ENCODE measurements at places on chromosomes 2 and 18. TPM values are rescaled to one million over a fixed set of nuclear protein-coding genes. Genes with fewer than 3 reads are reported as not detected.

DNA sequence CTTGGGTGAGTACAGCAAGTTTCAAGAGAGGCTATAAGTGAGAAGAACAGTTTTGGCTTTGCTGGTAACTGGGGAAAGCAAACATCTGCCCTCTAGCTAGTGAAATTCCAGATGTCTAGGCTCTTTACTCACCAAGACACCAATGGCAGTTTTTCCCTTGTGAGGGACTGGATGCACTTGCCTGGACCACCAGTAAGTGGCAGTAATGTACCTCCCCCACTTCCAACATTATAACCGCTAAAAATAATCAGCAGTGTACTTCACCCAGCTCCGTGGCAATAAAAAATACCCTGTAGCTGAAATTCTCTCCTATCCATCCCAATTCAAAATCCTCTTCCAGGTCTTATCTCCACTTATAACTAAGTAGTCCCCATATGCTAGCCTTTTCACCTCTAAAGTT lies 383.9 kb downstream of the ARHGAP15 start:
- peaks cover 3% of the 10 kb centered on the region for H3K4me1 ChIP-seq
- no peak overlapping the region for H3K27ac ChIP-seq
- H3K36me3 ChIP-seq: peaks cover 50% of the 10 kb centered on the region
- H3K27me3 ChIP-seq: no peaks in the 10 kb centered on the region

The GKN2 gene
- not detected for total RNA-seq

- H3K27ac ChIP-seq: no peak overlapping the region
- peaks cover 1% of the 10 kb centered on the region for H3K36me3 ChIP-seq
- H3K27me3 ChIP-seq: peaks cover 21% of the 10 kb centered on the region
Measured at GRCh38 chr2:196804381-196804780, 4.8 kb downstream of the C2orf66 start.

The G6PC2 gene
- not detected for total RNA-seq

GRCh38 chr2:108414256-108414876 lies 34.6 kb upstream of the GCC2 start:
- H3K27ac ChIP-seq: no peak overlapping the region
- no peak for DNase-seq
- H3K4me1 ChIP-seq: no peaks in the 10 kb centered on the region
- H3K27me3 ChIP-seq: no peaks in the 10 kb centered on the region
- H3K36me3 ChIP-seq: no peaks in the 10 kb centered on the region

The UCN gene
- total RNA-seq: 2.6 TPM

- peak overlapping the region; percentile 99 for H3K4me3 ChIP-seq
- H3K27ac ChIP-seq: peak overlapping the region; percentile 88
- peaks cover 56% of the 10 kb centered on the region for H3K4me1 ChIP-seq
- no peaks in the 10 kb centered on the region for H3K27me3 ChIP-seq
- H3K36me3 ChIP-seq: peaks cover 88% of the 10 kb centered on the region
- no peak for DNase-seq
Measured at GRCh38 chr2:196160946-196161345, 10.4 kb downstream of the STK17B start.

GRCh38 chr2:64972876-64973275 lies 16.3 kb upstream of the SLC1A4 start:
- no peaks in the 10 kb centered on the region for H3K36me3 ChIP-seq
- DNase-seq: no peak
- H3K27ac ChIP-seq: no peak overlapping the region
- peaks cover 4% of the 10 kb centered on the region for H3K27me3 ChIP-seq
- peaks cover 4% of the 10 kb centered on the region for H3K4me1 ChIP-seq

GRCh38 chr2:1496359-1496821 lies 83.1 kb downstream of the TPO start:
- no peaks in the 10 kb centered on the region for H3K36me3 ChIP-seq
- H3K4me3 ChIP-seq: no peak overlapping the region
- no peak overlapping the region for H3K27ac ChIP-seq
- H3K27me3 ChIP-seq: no peaks in the 10 kb centered on the region

The LHCGR gene
- not detected for total RNA-seq

DNA sequence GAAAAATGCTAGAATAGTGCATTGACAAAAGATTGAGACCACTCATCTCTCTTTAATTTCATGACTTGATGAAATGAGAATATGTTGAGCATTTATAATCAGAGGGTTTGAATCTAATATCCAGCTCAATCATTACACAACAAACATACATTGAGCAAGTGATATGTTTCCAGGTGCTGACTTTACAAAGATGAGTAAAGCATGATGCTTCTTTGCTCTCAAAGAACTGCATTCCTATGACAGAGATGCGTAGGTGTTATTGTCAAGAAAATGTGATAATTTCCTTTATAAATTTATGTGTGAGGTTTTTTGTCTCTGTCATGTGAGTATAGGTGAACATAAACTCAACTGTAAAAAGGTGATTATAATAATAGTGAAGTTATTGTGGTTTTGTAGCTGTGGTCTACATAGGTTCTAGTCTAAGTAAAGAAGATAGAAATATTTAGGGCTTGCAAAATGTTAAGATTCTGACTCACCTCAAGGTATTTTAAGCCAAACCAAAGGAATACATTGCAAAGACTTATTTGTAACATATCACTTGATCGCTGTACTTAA lies 389.8 kb downstream of the GALNT13 start:
- no peaks in the 10 kb centered on the region for H3K27me3 ChIP-seq
- no peak for DNase-seq
- no peak overlapping the region for H3K27ac ChIP-seq
- no peak overlapping the region for H3K4me3 ChIP-seq
- H3K36me3 ChIP-seq: no peaks in the 10 kb centered on the region
- H3K4me1 ChIP-seq: no peaks in the 10 kb centered on the region

DNA sequence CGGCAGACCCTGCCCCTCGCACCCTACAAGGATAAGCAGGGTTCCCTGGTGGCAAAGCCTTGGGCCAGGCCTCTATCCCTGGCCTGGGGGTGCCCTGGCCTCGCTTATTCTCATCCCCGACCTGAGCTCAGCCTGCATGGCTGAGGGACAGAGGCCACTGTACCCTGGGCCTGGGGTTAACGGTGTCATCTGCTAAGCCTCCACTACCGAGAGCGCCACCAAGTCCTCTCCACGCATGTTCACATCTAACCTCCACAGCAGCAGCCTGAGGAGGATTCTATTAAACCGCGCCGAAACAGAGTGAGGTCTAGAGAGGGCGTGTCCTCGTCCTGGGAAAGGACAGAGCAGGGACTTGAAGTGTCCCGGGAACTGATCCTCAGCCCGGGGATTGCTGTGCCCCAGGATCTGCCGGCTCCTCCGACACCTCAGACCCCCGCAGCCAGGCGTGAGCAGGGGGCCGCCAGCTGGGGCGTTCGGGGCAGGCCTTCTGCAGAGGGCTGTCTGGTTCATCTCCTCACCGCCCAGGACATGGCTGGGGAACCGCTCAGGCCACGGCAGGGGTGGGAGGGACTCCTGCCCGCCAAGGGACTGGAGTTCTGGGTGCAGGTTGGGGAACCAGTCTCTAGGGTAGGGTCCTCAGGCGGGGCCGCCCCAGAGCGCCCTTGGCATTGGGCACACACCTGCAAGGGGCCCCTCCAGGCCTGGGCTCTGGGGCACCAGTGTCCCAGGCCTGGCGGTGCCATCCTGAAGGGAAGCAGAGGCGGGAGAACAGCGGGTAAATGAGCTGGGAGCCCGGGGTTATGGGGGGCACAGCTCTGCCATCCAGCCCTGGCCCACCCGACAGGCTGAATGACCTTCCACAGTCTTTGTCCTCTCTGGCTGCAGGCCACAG lies 68.0 kb upstream of the SMAD7 start:
- no peak overlapping the region for H3K27ac ChIP-seq
- no peak overlapping the region for H3K4me3 ChIP-seq
- H3K4me1 ChIP-seq: peaks cover 2% of the 10 kb centered on the region
- H3K27me3 ChIP-seq: no peaks in the 10 kb centered on the region
- DNase-seq: peak; percentile 38
- H3K36me3 ChIP-seq: no peaks in the 10 kb centered on the region

DNA sequence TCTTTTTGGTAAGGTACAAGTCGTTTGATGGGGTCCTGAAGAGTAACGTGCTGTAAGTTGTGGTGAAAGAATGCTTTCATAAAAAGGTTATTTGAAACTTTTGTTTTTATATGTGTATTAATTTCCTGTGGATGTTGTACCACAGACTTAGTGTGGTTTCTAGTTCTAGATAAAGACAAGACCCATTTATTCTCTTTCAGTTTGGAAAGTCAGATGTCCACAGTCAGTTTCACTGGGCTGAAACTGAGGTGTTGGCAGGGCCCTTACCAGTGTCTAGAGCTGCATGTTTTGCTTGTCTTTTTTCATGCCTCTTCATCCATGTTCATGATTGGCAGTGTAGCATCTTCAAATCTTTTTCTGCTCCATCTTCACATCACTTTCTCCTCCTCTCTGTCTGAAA lies 22.1 kb upstream of the DOCK10 start:
- no peak for DNase-seq
- H3K36me3 ChIP-seq: peaks cover 23% of the 10 kb centered on the region
- no peak overlapping the region for H3K4me3 ChIP-seq

The QPCT gene
- 1.9 TPM for total RNA-seq

The TMEM127 gene
- 32.7 TPM for total RNA-seq

DNA sequence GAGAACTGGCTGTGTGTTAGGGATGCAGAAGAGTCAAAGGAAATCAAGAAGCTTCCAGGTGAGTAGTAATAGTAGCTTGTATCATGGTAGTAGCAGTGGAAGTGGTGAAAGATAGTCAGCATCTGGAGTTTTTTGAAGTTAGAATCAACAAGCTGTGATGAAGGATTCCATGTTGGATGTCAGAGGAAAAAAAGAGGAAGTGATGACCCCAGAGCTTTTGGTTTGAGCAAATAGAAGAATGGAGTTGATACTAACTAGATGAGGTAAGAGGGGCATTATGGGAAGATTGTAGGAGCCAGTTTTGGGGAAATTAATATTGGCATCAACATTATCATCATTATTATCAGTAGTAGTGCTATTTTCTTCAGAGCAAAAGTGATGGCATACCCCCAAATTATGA lies 542.2 kb downstream of the XIRP2 start:
- no peaks in the 10 kb centered on the region for H3K4me1 ChIP-seq
- H3K36me3 ChIP-seq: no peaks in the 10 kb centered on the region
- H3K27ac ChIP-seq: no peak overlapping the region
- DNase-seq: no peak

The DOK6 gene
- total RNA-seq: not detected

- peaks cover 8% of the 10 kb centered on the region for H3K36me3 ChIP-seq
- H3K27ac ChIP-seq: peak overlapping the region; percentile 87
- peaks cover 76% of the 10 kb centered on the region for H3K4me1 ChIP-seq
- peak overlapping the region; percentile 29 for H3K4me3 ChIP-seq
- no peaks in the 10 kb centered on the region for H3K27me3 ChIP-seq
Measured at GRCh38 chr18:13570856-13571495, 155.4 kb downstream of the FAM210A start.

DNA sequence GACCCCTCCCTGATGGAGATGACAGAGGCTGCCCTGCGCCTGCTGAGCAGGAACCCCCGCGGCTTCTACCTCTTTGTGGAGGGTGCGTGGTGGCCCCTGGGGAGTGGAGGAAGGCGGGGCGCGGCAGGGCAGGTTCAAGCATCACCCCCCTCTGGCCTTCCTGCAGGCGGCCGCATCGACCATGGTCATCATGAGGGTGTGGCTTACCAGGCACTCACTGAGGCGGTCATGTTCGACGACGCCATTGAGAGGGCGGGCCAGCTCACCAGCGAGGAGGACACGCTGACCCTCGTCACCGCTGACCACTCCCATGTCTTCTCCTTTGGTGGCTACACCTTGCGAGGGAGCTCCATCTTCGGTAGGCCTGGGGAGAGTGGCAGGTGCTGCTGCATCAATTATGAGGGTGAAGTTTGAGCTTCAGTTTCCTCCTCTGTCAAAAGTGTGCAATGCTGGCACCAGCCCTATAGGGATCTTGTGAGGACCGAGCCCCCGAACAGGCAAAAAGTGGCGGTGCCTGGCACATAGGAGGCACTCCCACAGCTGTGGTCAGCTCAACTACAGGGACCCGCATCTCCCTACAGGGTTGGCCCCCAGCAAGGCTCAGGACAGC lies 2.2 kb downstream of the ALPI start:
- DNase-seq: no peak
- H3K4me3 ChIP-seq: no peak overlapping the region
- no peaks in the 10 kb centered on the region for H3K4me1 ChIP-seq
- no peaks in the 10 kb centered on the region for H3K36me3 ChIP-seq
- no peak overlapping the region for H3K27ac ChIP-seq

Data from activated CD8-positive, alpha-beta memory T cell treated with anti-CD3 and anti-CD28 coated beads, Interleukin-2, amount 10 ng/mL, durations not matched to agents 7 days and 5 days (primary cell).